ENCODE measurements at places on chromosomes 6 and 20.

DNA sequence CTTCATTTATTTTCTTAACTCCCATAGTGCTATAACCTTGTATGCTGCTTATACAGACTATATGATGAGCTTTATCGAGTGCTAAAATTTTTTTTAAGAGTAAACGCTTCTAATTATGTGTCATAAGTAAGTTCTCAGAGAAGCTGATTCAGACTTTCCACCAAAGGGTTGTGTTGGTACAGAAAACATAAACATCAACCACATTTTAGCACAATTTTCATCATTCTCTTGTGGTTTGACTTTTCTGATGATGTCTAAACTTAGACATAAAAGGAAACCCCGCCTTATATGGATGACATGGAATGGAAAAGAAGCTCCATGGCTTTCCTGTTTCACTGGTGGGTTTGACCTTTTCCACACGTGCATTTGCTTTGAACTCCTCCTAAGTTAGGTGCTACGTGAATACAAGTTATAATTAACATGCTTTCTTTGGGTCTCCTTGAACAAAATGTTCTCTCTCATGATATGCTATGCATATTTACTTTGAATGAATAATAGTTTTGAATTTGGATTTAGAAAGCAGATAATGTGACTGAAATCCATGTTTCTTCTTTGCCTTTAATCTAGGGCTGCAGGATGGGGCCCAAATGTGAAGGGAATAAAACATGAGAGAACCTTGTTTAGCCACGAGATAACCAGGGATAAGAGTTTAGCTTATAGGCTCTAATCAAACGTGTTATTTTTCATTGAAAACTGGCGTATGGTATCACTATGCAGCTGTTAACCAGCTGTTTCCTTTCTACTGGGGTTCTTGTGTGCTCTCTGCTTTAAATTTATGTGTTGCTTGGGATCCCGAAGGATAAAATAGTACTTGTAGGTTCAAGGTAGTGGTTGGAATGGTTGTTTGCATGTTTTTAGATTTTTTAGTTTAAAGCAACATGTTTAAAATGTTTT, 127.1 kb upstream of the AHI1 start:
- no peak for DNase-seq

DNA sequence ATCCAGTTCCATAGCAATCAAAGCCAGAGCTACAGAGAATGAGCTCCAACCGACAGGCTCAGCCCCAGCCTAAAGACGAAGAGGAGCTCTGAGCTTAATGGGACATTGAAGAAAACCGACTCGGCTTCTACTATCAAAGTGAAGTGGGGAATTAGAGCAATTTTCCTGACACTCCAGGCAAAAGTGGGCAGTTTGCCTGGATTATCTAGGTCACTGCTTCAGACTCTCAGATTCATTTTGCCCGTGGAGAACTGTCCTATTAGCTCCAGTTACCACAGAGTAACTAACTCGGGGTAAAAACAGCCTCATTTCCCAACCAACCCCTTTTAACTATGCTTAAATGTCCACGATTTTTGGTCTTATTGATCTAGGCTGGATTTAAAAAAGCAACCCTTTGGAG, 592.1 kb upstream of the NRSN1 start:
- DNase-seq = no peak

DNA sequence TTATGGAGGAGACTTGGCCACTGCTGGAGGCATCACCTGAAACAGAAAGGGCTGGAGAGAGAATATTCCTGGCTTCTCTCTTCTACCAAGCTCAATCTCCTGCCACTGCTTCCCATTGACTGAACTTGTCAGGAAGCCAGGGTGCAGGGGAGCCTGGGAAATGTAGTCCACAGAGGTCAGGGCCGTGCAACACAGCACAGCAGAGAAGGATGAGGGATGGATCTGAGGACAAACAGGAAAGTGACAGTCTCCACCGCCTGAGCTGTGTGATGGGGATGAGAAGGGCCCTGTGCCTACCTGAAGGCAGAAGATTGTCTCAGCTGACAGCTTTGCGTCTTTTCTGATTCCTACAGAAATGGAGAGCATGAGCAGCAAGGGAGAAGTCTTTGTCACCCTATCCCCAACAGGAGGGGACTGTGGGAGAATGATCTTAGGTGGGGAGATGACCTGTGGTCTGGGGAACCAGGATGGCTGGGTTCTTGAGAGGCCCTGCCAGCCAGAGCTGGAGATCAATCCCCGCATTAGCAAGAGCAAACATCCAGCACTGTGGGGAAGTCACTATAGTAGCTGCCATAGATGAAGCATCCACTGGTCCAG, 114.2 kb downstream of the SNX5 start:
- DNase-seq = no peak

- DNase-seq = no peak
These were observed 45.5 kb downstream of the MLIP start for GRCh38 chr6:54156650-54157250.

- no peak for DNase-seq
These were observed 459.8 kb upstream of the RUNX2 start for GRCh38 chr6:44868335-44868668.

DNA sequence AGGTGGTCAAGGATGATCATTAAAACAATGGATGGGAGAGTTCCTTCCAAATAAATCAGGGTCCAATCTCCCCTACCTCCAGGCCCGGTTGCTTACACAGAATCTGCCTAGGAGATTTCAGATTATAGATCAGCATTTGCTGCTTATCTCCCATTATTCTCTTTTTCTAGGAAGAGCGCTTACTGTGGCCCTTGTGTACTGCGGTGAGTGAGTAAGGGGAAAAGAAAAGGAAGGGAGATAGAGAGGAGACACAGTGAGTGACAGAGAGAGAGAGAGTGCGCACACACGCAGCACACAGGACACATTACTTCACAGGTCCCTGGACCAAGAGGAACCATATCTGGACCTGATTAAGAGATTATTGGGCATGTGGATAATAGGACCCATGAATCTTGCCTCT, 6.2 kb downstream of the LATS1 start:
- no peak for DNase-seq

- no peak for DNase-seq
These were observed 95.5 kb downstream of the EYA2 start for GRCh38 chr20:46990017-46990595.

- DNase-seq = no peak
These were observed 4.5 kb upstream of the RAB44 start for GRCh38 chr6:36692861-36693702.

DNA sequence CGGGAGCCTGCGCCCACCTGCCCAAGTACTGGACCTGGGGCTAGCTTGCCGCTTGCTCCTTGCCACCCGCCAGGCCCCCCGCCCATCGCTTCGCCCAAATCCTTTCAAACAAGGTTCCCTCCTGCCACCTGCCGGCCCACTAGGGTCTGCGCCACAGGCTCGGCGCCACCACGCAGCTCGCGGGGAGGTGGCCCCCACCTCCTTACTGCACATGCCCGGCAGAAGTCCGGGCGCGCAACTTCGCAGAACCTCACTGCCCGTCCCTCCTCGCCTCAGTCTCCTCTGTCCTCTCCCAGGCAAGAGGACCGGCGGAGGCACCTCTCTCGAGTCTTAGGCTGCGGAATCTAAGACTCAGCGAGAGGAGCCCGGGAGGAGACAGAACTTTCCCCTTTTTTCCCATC, 11.2 kb downstream of the GNAS-AS1 start:
- no peak for DNase-seq

DNA sequence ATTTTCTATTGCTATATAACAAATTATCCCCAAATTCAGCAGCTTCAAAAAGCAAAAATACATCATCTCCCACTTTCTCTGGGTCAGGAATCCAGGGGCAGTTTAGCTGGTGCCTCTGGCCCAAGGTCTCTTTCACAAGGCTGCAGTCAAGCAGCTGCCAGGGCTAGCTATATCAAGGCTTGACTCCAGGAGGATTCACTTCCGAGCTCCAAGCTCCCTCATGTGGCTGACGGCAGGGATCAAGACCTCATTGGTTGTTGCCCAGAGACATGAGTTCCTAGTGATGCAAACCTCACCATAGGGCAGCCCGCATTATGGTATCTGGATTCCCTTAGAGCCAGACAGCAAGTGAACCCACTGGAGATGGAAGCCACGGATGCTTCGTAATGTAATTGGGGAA, 1.3 kb upstream of the VNN1 start:
- no peak for DNase-seq

GRCh38 chr6:32081168-32081990, 27.8 kb downstream of the TNXB start:
- peak; percentile 86 for DNase-seq

GRCh38 chr20:59650418-59650817, 46.1 kb downstream of the PHACTR3 start:
- DNase-seq = no peak

GRCh38 chr20:911882-912600, 4.1 kb downstream of the ANGPT4 start:
- no peak for DNase-seq

GRCh38 chr20:34922654-34923381, 32.8 kb downstream of the GSS start:
- peak; percentile 69 for DNase-seq

- no peak for DNase-seq
These were observed 15.3 kb upstream of the BPIFB1 start for GRCh38 chr20:33267701-33268100.

DNA sequence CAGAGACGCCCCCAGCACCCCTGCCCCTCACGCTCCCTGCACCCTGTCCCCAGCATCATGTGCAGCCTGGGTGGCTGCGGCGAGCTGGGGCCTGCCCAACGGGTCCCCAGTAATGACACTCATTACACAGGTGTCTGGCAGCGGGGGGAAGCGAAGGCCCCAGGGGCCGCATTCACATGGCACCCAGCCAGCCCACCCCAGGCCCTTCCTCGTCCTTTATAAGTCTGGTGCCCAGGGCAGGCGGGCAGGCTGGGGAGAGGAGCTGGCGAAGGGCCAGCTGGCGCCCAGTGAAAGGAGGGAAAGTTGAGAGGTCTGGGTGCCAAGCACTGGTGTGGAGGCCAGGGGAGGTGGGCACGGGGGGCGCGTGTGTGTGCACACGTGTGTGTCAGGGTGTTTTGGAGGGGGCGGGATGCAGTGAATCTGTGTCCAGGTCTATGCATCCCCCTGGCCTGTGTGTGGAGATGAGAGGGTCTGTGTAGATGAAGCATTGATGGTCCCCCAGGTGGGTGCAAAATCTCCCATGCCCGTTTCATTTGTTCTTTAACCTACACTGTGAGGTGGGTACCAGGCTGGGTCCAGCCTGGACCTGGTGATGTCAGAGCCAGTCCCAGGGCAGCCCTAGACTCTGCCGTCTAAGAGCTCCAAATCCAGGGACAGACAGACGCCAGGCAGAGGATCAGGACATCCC, 105.3 kb downstream of the CEBPB start:
- DNase-seq = no peak

- DNase-seq = no peak
These were observed 99.8 kb downstream of the DACT2 start for GRCh38 chr6:168219804-168220203.

DNA sequence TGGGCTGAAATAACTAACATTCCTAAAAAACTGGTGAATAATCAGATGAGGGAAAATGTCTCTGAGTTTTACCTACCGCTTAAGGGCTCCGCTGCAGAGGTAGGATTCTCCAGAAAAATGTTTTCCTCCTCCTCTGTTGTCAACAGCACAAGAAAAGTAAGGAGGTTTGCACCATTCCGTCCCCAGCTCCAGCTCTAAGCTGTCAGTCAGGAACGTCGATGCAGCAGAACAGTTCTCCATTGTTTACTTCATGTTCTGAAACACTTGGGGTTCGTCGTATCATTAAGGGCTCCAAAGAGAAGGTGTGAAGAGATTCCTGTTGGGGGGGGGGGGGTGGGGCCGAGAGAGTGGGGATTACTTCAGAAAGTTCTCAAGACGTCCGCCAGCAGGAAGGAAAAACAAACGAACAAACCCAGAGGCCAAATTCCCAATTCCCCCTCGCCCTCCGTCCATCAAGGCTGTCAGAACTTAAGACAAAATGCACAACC, 734 bp downstream of the MMS22L start:
- DNase-seq = no peak

DNA sequence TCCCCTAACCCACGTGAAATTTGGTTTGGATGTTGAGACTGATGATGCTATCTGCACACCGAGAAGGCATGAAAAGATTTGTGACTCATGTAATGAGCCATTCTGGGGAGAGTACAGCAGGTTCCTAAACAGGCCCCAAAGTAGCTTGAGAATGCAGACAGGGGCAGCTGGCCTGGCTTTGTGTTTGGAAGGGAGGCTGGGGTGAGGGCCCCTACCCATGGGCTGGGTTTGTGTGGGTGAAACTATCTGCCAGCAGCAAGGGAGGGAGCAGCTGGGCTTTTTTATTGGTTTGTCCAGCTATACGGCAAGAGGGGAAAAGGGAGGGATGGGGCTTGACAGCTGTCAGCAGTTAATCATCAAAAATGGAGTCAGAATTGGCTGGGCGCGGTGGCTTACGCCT, 87.0 kb upstream of the RNF24 start:
- DNase-seq = no peak

GRCh38 chr20:64106981-64107735, at the start of gene NPBWR2:
NPBWR2 (minus strand) TSS chr20:64107565; CDS start chr20:64106831, 734 bp downstream.
- no peak for DNase-seq

- DNase-seq = no peak
These were observed 200.9 kb upstream of the RUNX2 start for GRCh38 chr6:45127185-45127584.

DNA sequence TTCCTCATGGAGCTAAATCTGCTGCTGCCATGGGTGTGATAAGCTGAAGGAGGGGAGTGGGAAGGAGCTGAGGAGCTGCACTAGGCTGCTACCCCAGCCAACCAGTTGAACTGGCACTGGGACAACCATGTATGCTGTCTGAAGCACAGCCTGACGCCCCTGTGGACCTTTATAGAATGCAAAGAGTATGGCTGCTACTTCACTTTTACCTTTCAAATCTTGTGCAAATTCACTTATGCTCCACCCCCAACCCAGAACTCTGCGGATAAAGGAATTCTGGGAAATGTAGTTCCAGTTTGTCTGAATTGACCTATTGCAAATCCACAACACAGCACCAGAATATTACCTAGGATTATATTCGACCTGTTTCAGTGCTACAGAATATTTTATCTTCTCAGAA, 217.4 kb upstream of the SLC35B3 start:
- DNase-seq = no peak

DNA sequence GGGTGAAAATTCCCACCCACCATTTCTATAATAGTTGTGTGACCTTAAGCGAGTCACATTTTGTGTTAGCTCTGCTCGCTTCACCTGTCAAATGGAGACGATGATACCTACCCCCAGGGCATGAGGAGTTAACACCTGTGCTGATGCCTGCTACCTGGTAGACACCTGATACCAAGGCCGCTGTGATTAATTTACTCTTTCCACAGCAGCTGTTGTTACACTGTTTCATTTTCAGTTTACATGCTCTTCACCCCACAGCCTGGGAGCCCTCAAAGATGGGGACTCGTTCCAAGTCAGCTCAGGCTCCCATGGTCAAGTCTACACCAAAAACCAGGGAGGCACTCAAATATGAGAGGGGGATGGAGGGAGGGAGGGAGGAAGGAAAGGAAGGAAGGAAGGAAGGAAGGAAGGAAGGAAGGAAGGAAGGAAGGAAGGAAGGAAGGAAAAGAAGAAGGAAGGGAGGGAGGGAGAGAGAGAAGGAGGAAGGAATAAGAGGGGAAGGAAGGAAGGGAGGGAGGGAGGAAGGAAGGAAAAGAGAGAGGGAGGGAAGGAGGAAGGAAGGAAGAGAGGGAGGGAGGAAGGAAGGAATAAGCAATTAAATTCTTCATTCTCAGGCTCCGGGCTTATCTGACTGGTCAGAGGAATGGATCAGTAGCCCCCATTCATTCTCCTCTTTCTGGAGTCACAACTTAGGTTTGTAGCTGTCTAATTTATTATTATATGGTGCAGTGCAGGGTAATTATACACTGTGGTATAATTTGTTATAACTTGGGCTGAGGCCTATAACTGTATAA, 40.9 kb downstream of the PDYN start:
- no peak for DNase-seq

Data from GM04504 (cell line).